ENCODE measurements at places on chromosomes 12 and 14. TPM values are rescaled to one million over a fixed set of nuclear protein-coding genes. Genes with fewer than 3 reads are reported as not detected.

The DLST gene
- total RNA-seq, result 98.6 TPM

The FSCB gene
- not detected for total RNA-seq

The CLEC1B gene
- not detected for total RNA-seq

The KLRC2 gene
- total RNA-seq, result 0.50 TPM

The SSTR1 gene
- 4.0 TPM for total RNA-seq

The SMAGP gene
- total RNA-seq, result 28.5 TPM

The GNG2 gene
- 35.6 TPM for total RNA-seq

The NID2 gene
- 37.7 TPM for total RNA-seq

The KLRB1 gene
- 3.0 TPM for total RNA-seq

The CLEC14A gene
- total RNA-seq, result 37.6 TPM

The PTPN6 gene
- total RNA-seq, result 70.8 TPM

The P2RX7 gene
- 3.5 TPM for total RNA-seq

The SH2B3 gene
- total RNA-seq, result 35.0 TPM

The MDGA2 gene
- total RNA-seq, result 0.41 TPM

The CIROP gene
- not detected for total RNA-seq

The SLC17A8 gene
- total RNA-seq, result 0.16 TPM

The NELL2 gene
- 3.3 TPM for total RNA-seq
